Fibroblast of villous mesenchyme (primary cell): ENCODE measurements at places on chromosomes 12 and 14. TPM values are rescaled to one million over a fixed set of nuclear protein-coding genes. Genes with fewer than 3 reads are reported as not detected.

- DNase-seq = no peak
Measured at GRCh38 chr14:100402631-100403030, 79.5 kb downstream of the SLC25A47 start.

Gene NFATC4
- 56.4 and 68.2 TPM in 2 replicates for total RNA-seq

Gene CNTN1
- 1.7 and 2.6 TPM in 2 replicates for total RNA-seq

- no peak for DNase-seq
Measured at GRCh38 chr14:104361921-104362681, 217.5 kb upstream of the C14orf180 start.

GRCh38 chr14:82905762-82906161 lies 1372.1 kb upstream of the SEL1L start:
- DNase-seq = no peak

- no peak for DNase-seq
Measured at GRCh38 chr12:57384478-57384877, 46.4 kb downstream of the R3HDM2 start.

- DNase-seq = no peak
Measured at GRCh38 chr14:75363570-75364227, 64.1 kb upstream of the JDP2 start.

- peak; percentile 92 for DNase-seq
Measured at GRCh38 chr14:22646570-22647254, 2.6 kb upstream of the OR6J1 start.

Gene KRT5
- total RNA-seq = under 0.01 and 0.32 TPM in 2 replicates

Gene ASB2
- 0.86 and 1.9 TPM in 2 replicates for total RNA-seq

Gene ABHD12B
- not detected in 2 replicates for total RNA-seq
